Thymus (tissue), 14 donors: ENCODE measurements at places on chromosomes 11 and 22.

DNA sequence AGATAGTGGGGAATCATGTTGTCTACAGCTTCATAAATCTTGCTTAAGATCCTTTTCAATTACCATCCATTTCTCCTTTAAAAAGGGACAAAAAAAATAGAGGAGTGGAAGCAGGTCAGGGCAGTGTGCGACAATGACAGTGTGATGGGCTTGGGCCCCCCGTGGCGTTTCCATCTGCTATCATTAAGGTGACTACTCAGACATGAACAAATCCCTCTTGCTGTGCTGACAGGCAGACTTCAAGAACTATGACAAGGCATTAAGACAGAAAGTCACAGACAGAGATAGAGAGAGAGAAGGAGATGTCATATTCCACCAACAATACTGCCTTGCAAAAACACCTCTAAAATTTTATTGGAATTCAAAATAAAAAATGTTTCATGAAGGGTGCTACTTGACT, 263.2 kb downstream of the DCDC1 start:
- DNase-seq = no peak

- no peak for DNase-seq
Observed at GRCh38 chr11:95451261-95451660, 220.3 kb upstream of the SESN3 start.

- no peak for DNase-seq
Observed at GRCh38 chr11:124749912-124750311, 2.1 kb downstream of the VSIG2 start.

DNA sequence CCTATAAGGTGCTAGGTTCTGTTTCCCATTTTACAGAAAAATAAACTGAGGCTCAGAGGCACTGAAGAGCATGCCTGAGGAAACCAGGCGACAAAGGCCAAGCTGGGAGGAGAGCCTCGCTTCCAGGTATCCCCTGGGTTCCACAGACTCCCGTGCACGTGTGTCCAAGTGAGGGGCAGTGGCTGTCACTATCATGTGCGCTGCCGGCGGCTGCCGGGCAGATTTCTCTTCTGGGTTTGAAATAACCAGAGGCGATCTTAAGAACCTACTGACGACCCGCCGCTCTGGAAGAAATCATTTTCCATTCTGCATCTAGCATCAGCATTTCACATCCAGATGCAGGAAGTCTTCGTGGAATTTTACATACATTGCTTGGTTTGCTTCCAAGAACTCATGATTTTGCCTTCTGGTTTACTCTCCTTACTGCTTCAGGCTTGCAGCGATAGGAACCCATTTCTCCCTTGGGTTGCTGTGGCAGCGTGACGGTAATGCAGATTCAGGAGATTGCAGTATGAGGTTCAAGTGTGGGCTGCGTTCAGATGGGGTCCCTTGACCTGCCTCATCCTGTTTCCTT, 28.6 kb downstream of the ARHGAP8 start:
- DNase-seq = no peak

GRCh38 chr11:2707736-2708135, 7.9 kb upstream of the KCNQ1OT1 start:
- no peak for DNase-seq

- DNase-seq = no peak
Observed at GRCh38 chr11:109644152-109644551, 222.2 kb downstream of the C11orf87 start.

DNA sequence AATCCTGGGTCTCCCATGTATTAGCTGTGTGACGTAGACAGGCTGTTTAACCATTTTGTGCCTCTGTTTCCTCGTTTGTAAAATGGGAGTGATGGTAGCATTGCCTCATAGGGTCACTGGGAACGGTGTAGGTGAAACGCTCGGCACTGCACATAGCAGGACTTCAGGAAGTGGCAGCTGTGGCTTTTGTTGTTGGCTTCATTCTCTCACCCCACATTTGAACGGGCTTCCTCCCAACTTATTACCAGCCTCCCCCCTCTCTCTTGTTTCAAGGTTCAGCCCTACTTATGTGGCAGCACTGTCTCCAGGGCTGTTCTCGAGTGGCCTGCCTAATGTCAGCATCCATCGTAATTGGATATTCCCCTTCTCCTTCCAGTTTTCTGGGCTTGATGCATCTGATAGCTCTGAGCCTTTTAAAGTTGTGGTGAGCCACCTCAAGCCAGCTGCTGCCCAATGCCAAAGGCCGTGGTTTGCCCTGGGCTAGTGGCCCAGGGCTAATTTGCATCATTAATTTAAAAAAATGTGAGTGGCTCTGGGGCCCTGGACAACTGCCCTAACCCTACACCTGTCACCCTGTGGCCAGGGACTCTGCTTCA, 217.8 kb upstream of the TBCEL start:
- no peak for DNase-seq

DNA sequence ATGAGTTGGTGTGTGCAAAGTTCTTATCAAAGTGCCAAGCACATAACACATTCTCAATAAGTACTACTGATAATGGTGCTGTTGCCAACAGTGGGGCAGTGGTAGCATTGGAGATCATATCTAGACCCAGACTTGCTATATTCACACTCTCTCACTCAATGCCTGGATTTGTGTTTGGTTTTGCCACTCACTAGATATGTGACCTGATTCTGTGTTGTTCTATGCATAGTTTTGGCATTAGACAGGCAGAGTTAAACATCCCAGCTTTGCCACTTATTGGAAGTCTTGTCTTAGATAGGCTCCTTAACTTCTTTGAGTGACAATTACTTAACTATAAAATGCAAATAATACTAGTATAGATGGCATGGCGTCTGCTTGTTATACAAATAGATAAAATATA, 642.6 kb upstream of the CCDC179 start:
- no peak for DNase-seq
